ENCODE measurements at places on chromosomes 12 and 14.

DNA sequence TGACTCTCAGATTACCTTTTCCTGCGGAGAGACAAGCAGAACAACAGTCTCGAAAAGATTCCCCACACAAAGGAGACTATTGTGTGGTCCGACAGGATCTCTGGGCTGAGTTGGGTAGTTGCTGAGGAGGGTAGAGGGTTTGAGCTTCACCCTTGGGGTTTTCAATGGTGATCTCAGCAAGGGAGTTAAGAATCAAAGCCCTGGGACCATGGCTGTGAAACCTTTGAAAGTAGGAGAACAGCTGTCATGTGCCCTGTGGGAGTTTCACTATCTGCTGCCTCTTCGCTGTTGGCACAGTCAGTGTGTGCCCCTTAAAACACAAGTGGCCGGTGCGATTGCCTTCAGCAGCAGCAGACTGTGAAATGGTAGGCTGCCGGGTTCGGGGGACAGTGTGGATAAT lies 14.2 kb upstream of the PLEK2 start:
- DNase-seq, result no peak

- DNase-seq, result peak; percentile 36
These were observed 48.8 kb downstream of the SLC38A1 start for GRCh38 chr12:46219877-46220655.

GRCh38 chr14:76012354-76012753 lies 26.8 kb downstream of the IFT43 start:
- no peak for DNase-seq

DNA sequence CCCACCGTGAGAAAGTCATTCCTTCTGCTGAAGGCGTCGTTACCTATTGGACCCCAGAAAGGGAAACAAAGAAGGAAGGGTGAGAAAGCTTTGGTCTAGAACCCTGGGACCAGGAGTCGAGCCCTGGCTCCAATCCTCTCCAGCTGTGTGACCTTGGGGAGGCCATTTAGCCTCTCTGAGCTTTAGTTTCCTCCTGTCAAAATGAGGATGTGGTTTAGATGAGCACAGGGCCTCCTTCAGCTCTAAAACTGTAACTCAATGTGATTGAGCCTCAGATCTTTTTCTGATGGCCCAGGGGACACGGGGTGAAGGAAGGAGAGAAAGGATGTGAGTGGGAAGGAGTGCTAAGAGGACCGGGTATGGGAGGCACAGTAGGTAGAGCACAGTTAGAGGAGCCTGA lies 7.7 kb downstream of the JDP2 start:
- no peak for DNase-seq

DNA sequence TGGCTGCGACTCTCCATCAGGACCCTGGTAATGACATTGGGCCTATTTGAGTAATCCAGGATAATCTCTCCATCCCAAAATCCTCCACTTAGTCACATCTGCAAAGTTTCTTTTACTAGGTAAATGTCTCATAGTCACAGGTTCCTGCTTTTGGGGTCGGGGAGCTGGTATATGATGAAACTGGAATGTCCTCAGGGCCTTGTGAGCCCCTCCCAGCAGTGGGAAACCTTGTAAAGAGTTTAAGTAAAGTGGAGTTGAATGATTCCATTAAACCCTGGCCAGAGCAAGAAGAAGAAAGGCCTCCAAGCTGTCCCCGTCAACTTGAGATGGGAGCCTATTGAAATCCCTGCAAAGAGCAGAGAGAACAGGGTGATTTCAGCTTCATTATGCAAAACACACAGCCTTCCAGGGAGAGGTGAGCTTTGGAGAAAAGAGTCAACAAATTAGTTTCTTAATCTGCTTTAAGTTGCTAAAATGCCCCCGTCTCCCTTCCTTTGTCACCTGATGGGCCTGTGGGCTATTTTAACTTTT lies 12.6 kb downstream of the WSCD2 start:
- DNase-seq, result no peak

DNA sequence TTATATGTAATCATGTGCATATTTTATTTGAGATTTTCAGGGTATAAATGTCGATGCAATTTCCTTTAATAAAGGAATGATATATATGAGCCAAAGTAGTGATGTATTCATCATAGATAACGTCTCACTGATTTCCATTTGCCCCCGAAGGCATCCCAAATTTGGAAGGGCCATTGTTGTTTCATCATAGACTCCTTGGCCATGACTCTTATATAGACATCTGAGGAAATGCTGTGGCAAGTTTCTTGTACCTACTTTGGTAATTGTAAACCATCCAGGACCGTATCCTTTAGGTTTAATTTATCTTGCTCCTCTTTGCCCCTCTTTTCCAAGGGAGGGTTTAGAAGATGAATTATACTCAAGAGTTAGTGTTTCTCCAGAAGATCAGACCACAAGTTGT lies 84.7 kb downstream of the SAMD4A start:
- no peak for DNase-seq

DNA sequence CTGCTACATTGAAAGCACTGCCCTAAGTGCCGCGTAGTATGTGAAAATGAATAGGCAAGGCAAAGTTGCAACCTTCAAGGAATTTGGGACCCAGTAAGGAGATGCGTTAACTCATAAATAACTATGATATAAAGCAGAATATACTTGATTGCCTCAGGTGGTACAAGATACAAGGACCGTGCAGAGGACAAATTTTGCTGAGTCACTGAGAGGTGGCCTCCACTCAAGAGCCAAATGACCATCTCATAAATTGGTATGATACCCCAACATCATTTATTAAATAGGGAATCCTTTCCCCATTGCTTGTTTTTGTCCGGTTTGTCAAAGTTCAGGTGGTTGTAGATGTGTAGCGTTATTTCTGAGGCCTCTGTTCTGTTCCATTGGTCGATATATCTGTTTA lies 35.7 kb downstream of the IGF1 start:
- no peak for DNase-seq

GRCh38 chr12:112595410-112595809 lies 176.7 kb downstream of the PTPN11 start:
- DNase-seq, result no peak

Data from AG04449 (cell line).